Stimulated activated naive CD8-positive, alpha-beta T cell treated with anti-CD3 and anti-CD28 coated beads, Interleukin-15, Interleukin-2, amounts not matched to agents 100 U/mL and 50 U/mL, for 24 hours (primary cell): ENCODE measurements at places on chromosomes 5 and 9.

DNA sequence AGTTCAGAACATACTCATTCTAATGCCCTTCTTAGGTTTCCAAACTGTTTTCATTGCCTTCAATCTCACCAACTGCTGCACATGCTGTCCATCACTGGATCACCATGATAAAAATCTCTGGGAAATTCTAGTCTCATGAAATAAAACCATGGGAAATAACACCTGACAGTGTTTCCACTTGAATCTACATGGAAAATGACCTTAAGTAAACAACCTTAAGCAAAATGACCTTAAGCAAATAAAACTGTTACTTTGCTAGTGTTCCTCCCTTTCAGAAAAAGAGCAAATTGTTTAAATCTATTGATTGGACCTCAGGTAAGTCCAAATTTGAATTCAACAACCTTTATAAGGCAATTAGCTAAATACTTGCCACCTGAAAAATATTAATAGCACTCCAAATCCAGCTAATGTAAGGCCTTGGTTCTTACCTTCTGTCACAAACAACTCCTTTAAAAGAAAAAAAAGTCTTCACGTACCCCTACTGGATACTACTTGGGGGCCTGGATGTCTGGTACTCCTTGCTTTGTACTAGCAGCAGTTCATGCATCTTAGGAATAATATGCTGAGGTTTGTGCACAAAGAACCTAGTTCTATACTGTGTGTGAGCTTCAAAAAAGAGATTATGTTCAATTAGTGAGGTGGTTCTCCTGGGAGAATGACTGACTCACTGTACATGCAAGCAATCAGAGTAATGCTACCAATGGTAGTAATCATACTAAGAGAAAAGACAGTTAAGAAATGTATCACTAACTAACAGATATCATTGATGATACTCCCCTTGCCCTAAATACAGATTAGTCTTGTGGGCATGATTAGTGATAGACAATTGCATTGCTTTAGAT, 630.4 kb downstream of the PSAT1 start:
- DNase-seq = no peak

GRCh38 chr9:117156144-117156688, 258.6 kb downstream of the ASTN2 start:
- no peak for DNase-seq

DNA sequence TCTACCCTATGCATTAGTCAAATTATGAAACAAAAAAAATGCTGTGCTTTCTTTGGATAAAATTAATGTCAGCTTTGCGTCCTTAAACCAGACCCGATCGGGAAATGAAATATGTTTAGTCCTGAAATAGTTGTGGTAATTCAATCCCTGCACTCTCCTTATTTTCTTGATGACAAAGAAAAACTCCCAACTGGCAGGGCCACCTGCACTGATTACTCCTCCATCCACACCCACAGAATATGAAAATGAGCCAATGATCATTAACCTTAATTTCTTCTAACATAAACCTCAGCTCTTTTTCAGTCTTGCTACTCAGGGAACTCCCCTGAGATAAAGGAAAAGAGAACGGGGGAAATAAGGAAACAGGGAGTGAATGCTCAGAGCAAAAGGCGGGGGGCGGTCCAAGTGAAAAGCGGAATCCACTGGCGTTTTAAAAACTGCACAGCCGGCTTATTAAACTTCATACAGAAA, 245.3 kb downstream of the BNC2 start:
- DNase-seq = no peak

GRCh38 chr5:154618696-154619095, 136.5 kb upstream of the LARP1 start:
- DNase-seq = no peak

- no peak for DNase-seq
Observed at GRCh38 chr9:18009902-18010301, 431.0 kb downstream of the SH3GL2 start.

DNA sequence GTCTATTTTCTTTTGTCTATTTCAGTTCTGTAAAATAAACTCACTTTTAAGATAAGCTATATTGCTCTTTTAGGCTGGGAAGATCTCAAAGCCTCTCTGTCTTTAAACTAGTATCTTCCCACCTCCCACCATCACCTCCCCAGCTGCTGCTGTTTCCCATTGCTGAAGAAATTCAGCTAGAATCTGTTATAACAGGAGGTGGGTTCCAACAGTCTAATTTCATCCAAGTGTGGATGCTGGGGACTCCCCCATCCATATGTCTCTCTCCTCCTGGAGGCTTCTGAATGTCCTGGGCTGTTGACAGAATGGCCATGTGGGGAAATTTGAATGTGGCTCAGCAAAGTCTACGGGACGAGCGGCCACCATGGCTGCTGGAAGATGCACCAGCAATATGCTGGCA, 301.0 kb downstream of the RASEF start:
- DNase-seq = no peak

GRCh38 chr5:170480260-170480659, 23.6 kb upstream of the KCNIP1 start:
- DNase-seq = no peak

GRCh38 chr5:68449380-68449779, 233.8 kb downstream of the PIK3R1 start:
- DNase-seq = no peak

GRCh38 chr5:5983261-5983980, 394.9 kb downstream of the MED10 start:
- no peak for DNase-seq

GRCh38 chr9:90504486-90504885, 138.1 kb downstream of the DIRAS2 start:
- no peak for DNase-seq

DNA sequence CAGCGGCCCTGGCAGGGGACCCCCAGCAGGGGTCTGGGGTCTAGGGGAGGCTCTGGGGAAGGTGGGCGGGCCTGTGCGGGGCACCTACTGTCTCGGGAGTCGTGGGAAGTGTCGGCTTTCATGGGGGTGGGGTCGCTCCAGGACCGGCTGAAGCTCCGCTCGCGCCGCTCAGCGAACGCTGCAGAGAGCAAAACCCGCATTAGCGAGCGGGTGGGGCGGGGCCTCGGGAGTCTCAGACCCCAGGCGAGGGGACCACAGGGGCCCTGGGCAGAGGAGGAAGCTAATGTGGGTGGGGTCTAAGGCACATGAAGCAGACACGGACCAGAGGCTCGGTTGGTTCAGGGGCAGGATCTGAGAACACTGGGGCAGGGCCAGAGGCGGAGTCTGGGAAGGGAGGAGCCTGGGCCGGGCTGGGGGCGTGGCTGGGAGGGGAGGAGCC, 5.5 kb downstream of the NSMF start:
- peak; percentile 73 for DNase-seq

- no peak for DNase-seq
Observed at GRCh38 chr5:8094304-8094703, 225.4 kb downstream of the MTRR start.

DNA sequence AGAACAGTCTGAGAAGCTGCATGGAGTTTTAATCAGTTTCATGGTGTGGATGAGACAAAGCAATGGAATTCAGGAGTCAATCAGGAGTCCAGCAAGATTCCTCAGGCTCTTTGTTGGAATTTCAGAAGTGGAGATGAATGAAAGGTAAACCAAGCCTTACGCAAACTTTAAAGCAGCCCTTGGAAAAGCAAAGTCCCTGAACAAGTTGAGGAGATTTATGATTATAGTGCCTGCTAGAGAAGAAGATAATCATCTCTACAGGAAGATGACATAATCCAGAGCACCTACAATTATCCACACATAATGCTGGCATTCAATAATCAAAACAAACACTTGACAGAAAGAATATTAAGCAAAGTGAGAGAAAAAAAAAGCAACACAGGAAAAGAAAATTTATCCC, 1380.1 kb upstream of the NUDT12 start:
- no peak for DNase-seq
